Cardiac septum (tissue), 1 donor: ENCODE measurements at places on chromosomes 2 and 18. TPM values are rescaled to one million over a fixed set of nuclear protein-coding genes. Genes with fewer than 3 reads are reported as not detected.

The MBD5 gene
- total RNA-seq = 32.4 TPM

DNA sequence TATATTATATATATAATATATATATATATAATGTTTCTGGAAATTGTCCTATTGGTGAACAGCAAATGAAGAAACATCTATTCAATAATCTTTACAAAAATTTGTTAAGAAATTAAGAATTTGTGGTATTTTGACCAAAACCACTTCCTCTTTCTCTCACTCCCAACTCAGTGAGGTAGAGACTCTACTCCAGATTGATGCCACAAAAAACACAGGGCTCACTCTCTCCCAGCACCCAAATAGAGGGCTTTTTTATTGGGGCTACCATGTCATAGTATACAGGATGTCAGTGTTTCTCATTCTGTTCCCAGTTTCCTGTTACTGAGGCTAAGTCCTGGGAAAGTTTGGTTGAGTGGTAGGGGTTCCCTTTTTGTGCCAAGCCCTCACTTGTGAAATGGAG is 1155.4 kb downstream of the BCL11A start:
- DNase-seq = no peak

DNA sequence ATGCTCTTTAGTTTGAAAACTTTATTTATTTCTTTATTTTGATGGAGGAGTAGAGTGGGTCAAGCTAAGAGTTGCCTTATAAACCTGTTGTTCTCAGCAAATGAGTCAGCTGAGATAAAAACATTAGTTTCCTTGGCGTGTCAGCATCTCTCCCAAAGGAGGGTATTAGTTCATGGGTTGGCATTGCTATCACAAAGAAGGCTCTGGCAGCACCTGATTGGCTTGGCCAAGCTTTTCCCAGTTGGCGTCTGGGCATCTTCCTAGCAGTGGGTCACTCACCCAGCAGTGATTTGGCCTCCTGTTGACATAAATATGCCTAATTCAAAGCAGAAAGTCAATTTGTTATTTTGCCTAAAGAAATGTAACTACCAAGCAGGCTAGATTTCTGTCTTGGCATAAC is 200.7 kb upstream of the TNP1 start:
- DNase-seq = no peak

GRCh38 chr2:197516393-197516761 is 511 bp downstream of the MOB4 start:
- no peak for DNase-seq

DNA sequence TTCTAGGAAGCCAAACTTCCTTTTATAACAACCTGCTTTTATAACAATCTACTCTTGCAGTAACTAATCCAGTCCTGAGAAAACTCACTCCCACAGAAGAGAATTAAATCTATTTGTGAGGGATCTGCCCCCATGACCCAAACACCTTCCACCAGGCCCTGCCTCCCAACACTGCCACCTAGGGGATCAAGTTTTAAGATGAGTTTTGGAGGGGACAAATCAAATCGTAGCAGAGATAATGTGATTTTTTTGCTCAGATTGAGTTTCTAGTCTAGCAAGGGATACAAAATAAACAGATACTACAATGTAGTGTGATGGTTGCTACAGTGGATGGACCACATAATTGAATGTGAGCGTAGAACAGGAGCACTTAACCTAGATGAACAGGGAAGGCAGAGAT is 52.2 kb downstream of the NCOA1 start:
- DNase-seq = no peak

GRCh38 chr2:607709-608108 is 69.5 kb downstream of the TMEM18 start:
- no peak for DNase-seq
